ENCODE measurements at places on chromosomes 3 and 15.
A peak's percentile ranks its signal among the peaks of the same experiment; 100 is the strongest.

GRCh38 chr3:6421666-6422445 lies 439.1 kb upstream of the GRM7 start:
- H3K4me1 ChIP-seq, result no peaks in the 10 kb centered on the region
- no peak for DNase-seq
- H3K27me3 ChIP-seq, result no peaks in the 10 kb centered on the region
- peaks cover 5% of the 10 kb centered on the region for H3K36me3 ChIP-seq

GRCh38 chr3:50453907-50454306 lies 49.5 kb downstream of the CACNA2D2 start:
- no peak for DNase-seq
- peaks cover 4% of the 10 kb centered on the region for H3K27me3 ChIP-seq
- H3K36me3 ChIP-seq, result no peaks in the 10 kb centered on the region
- peaks cover 2% of the 10 kb centered on the region for H3K4me1 ChIP-seq

DNA sequence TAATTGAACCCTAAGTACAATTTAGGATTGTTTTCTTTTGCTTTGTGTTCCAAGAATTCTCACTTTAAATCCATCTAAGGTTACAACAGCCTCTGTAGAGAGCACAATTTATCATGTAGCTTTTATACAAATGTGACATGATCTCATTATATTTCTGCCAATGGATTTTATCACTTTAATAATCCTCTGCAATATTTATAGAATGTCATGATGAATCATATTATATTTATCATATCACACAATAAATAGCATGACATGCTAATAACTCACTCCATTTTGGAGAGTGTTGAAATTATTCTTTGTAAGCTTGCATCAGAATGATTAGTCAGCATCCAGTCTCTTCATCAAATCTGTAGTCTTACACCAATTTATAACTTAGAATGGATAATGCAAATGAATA lies 280.6 kb upstream of the ZNF717 start:
- no peaks in the 10 kb centered on the region for H3K27me3 ChIP-seq
- H3K27ac ChIP-seq, result no peak overlapping the region
- no peak overlapping the region for H3K4me3 ChIP-seq
- H3K4me1 ChIP-seq, result no peaks in the 10 kb centered on the region
- peaks cover 5% of the 10 kb centered on the region for H3K36me3 ChIP-seq

- no peaks in the 10 kb centered on the region for H3K27me3 ChIP-seq
- no peaks in the 10 kb centered on the region for H3K4me1 ChIP-seq
- no peak for DNase-seq
- H3K36me3 ChIP-seq, result peaks cover 20% of the 10 kb centered on the region
- H3K27ac ChIP-seq, result no peak overlapping the region
- no peak overlapping the region for H3K4me3 ChIP-seq
These were observed 22.3 kb downstream of the PLXNB1 start for GRCh38 chr3:48407542-48408099.

GRCh38 chr15:40836020-40836419 lies 7.5 kb upstream of the PPP1R14D start:
- H3K27ac ChIP-seq, result no peak overlapping the region
- no peaks in the 10 kb centered on the region for H3K4me1 ChIP-seq
- H3K36me3 ChIP-seq, result peaks cover 8% of the 10 kb centered on the region

GRCh38 chr15:66184492-66184891 lies 69.1 kb downstream of the MEGF11 start:
- H3K36me3 ChIP-seq, result no peaks in the 10 kb centered on the region
- peaks cover 4% of the 10 kb centered on the region for H3K4me1 ChIP-seq
- no peak overlapping the region for H3K27ac ChIP-seq
- DNase-seq, result no peak
- H3K4me3 ChIP-seq, result no peak overlapping the region
- peaks cover 75% of the 10 kb centered on the region for H3K27me3 ChIP-seq

GRCh38 chr15:92304223-92304975 lies 89.3 kb upstream of the ST8SIA2 start:
- H3K4me1 ChIP-seq, result peaks cover 5% of the 10 kb centered on the region
- no peaks in the 10 kb centered on the region for H3K36me3 ChIP-seq
- H3K27ac ChIP-seq, result no peak overlapping the region
- peaks cover 32% of the 10 kb centered on the region for H3K27me3 ChIP-seq
- DNase-seq, result no peak

DNA sequence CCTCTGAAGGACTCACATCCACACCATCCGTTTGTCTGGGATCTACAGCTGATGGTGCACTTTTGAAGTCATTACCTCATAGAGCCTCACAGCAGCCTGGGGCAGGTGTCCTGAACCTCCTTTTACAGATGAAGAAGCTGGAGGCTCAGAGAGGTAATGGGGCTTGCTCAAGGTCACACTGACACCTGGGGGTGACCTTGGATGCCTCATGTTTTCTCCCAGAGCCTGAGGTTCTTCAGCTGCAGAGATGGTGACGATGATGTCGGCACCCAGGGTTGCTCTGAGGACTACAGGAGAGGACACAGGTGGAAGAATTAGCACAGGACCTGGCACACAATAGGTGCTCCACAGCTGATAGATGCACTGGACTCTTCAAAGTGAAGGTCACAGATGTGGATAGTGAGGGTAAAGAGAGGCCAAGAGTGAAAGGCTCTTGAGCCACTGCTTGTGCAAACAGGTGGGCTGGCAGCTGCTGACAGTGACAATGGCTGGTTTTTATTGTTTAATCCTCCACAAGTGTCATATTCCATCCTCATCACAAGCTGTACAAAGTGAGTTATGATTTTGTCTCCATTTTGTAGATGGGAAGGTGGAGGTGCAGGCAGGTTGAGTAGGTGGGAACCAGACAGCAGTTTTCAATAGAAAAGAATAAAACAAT lies 17.4 kb upstream of the ATP2B2 start:
- peaks cover 81% of the 10 kb centered on the region for H3K27me3 ChIP-seq
- no peak overlapping the region for H3K4me3 ChIP-seq
- H3K27ac ChIP-seq, result no peak overlapping the region
- H3K36me3 ChIP-seq, result no peaks in the 10 kb centered on the region
- no peaks in the 10 kb centered on the region for H3K4me1 ChIP-seq

DNA sequence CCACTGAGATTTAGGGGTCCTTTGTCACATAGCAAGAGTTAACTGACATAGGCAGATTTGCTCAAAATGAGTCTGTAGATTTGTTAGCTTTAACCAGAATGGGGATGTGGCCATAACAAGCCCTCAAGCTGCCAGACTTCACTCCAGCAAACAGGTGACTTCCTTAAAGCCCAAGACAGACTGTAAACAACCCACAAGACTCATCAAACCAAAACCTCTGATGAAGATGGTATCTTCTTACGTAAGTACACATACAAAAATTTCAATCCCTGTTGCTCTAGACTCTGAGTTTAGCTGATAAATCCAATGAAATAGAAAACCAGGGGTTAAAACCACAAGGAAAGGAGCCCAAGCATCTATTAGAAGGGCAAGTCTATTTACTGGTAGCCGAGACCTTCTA lies 18.2 kb upstream of the ZBTB20 start:
- no peak overlapping the region for H3K27ac ChIP-seq
- H3K4me1 ChIP-seq, result peaks cover 3% of the 10 kb centered on the region
- no peaks in the 10 kb centered on the region for H3K27me3 ChIP-seq

GRCh38 chr3:32454731-32455608 lies 47.7 kb downstream of the CMTM6 start:
- H3K4me1 ChIP-seq, result peaks cover 29% of the 10 kb centered on the region
- H3K4me3 ChIP-seq, result no peak overlapping the region
- no peak for DNase-seq
- no peaks in the 10 kb centered on the region for H3K27me3 ChIP-seq
- H3K27ac ChIP-seq, result no peak overlapping the region

GRCh38 chr3:122989856-122990575 lies 37.5 kb downstream of the SEMA5B start:
- peaks cover 9% of the 10 kb centered on the region for H3K4me1 ChIP-seq
- DNase-seq, result no peak
- H3K27ac ChIP-seq, result no peak overlapping the region
- H3K27me3 ChIP-seq, result peaks cover 90% of the 10 kb centered on the region

- no peaks in the 10 kb centered on the region for H3K36me3 ChIP-seq
- H3K27ac ChIP-seq, result no peak overlapping the region
- no peaks in the 10 kb centered on the region for H3K27me3 ChIP-seq
- no peak overlapping the region for H3K4me3 ChIP-seq
- peaks cover 28% of the 10 kb centered on the region for H3K4me1 ChIP-seq
These were observed 80.1 kb downstream of the SRGAP3 start for GRCh38 chr3:9169326-9169725.

- DNase-seq, result no peak
- H3K4me3 ChIP-seq, result no peak overlapping the region
- H3K4me1 ChIP-seq, result peaks cover 7% of the 10 kb centered on the region
- H3K36me3 ChIP-seq, result no peaks in the 10 kb centered on the region
- H3K27ac ChIP-seq, result no peak overlapping the region
- no peaks in the 10 kb centered on the region for H3K27me3 ChIP-seq
These were observed 53.9 kb upstream of the FRMD4B start for GRCh38 chr3:69439643-69440270.

DNA sequence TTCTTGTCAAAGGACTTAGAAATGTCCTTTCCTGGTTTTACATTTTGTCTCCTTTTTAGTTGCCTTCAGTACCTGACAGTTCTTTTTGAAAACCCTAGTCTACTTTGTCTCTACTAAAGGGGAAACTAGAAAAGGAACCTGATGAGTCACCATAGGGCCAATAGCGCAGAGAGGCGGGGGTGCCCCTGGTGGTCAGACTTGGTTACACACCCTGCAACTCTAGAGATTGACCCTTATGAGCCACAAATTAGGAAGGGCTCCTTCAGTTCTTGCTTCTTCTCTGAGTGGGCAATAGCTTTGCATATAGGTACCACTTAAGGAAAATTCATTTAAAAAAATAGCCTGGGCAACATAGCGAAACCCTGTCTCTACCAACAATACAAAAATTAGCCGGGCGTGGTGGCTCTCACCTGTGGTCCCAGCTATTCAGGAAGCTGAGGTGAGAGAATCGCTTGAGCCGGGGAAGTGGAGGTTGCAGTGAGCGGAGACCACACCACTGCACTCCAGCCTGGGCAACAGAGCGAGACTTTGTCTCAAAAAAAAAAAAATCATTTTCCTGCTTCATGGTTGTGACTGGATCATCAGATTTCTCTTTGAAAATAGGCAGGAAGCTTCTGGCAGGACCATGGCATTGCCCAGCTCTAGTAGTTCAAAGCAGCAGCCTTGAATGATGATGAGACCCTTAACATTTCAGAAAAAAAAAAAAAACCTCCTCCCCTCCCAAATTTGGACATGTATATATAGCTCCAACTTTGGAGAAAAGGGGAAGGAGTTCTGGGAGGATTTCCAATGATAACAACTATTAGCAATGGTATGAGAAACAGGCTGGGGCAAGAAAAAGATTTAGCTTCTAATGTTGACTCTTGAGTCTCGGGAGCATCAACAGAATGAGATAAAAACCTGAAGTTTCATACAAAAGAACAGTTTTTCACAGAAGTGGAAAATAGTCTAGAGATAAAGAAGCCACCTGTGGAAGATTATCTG lies 45.2 kb upstream of the RASA2 start:
- no peaks in the 10 kb centered on the region for H3K27me3 ChIP-seq
- peaks cover 45% of the 10 kb centered on the region for H3K36me3 ChIP-seq
- peak overlapping the region; percentile 78 for H3K27ac ChIP-seq
- peak; percentile 55 for DNase-seq
- peaks cover 28% of the 10 kb centered on the region for H3K4me1 ChIP-seq

DNA sequence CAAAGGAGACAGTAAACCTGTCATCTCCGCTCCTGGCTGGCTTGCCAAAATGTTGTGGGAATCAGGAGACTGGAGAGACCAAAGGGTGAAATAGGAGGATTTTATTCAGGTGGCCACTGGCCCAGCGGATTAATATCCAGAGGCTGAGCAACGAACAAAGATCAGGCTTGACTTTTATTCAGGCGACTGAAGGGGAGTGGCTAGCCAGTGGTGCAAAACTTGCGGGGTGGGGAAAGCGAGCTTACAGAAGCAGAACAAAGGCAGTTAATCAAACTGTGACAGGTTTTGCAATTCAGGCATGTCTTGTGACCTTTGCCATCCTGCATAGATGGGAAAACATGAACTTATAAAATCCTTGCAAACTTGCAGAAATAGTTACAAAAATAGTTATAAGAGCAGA lies 19.8 kb upstream of the ACAD9 start:
- DNase-seq, result no peak
- peaks cover 5% of the 10 kb centered on the region for H3K4me1 ChIP-seq
- no peak overlapping the region for H3K4me3 ChIP-seq
- H3K27me3 ChIP-seq, result no peaks in the 10 kb centered on the region
- peaks cover 31% of the 10 kb centered on the region for H3K36me3 ChIP-seq

GRCh38 chr3:6921066-6921465 lies 60.2 kb downstream of the GRM7 start:
- H3K27ac ChIP-seq, result no peak overlapping the region
- no peaks in the 10 kb centered on the region for H3K4me1 ChIP-seq
- no peaks in the 10 kb centered on the region for H3K36me3 ChIP-seq
- peaks cover 10% of the 10 kb centered on the region for H3K27me3 ChIP-seq
- H3K4me3 ChIP-seq, result no peak overlapping the region

- H3K27me3 ChIP-seq, result no peaks in the 10 kb centered on the region
- H3K4me3 ChIP-seq, result no peak overlapping the region
- DNase-seq, result no peak
These were observed 2.9 kb upstream of the FYTTD1 start for GRCh38 chr3:197746801-197747237.

- no peak overlapping the region for H3K4me3 ChIP-seq
- H3K27me3 ChIP-seq, result no peaks in the 10 kb centered on the region
- H3K27ac ChIP-seq, result no peak overlapping the region
These were observed 34.3 kb downstream of the ZXDC start for GRCh38 chr3:126441256-126441880.

GRCh38 chr3:111751961-111752360 lies 107.1 kb upstream of the PHLDB2 start:
- no peaks in the 10 kb centered on the region for H3K27me3 ChIP-seq
- no peak overlapping the region for H3K4me3 ChIP-seq
- H3K36me3 ChIP-seq, result peaks cover 1% of the 10 kb centered on the region
- DNase-seq, result no peak
- peaks cover 14% of the 10 kb centered on the region for H3K4me1 ChIP-seq
- H3K27ac ChIP-seq, result peak overlapping the region; percentile 8

- no peak for DNase-seq
- H3K27ac ChIP-seq, result no peak overlapping the region
- H3K4me1 ChIP-seq, result no peaks in the 10 kb centered on the region
- H3K36me3 ChIP-seq, result peaks cover 2% of the 10 kb centered on the region
- no peaks in the 10 kb centered on the region for H3K27me3 ChIP-seq
- H3K4me3 ChIP-seq, result no peak overlapping the region
These were observed 61.7 kb upstream of the FGF7 start for GRCh38 chr15:49361370-49361769.

DNA sequence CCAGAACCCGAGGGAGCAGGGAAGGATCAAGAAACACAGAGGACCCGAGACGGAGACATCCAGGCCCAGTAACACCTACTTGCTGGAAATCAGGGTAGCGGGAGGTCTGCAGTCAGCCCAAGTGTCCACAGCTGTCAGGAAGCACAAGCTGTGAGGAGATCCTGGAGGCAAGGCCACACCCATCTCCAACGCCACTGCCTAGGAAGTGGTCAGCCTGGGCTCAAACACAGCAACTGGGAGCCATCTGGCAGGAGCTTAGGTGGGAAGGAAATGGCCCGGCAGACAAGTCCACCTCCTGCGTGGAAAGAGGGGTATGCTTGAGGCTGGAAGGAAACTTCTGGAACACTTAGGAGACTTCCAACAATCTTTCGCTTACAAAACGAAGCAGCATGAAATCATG lies 407.1 kb downstream of the VPS13C start:
- no peak for DNase-seq
- no peak overlapping the region for H3K4me3 ChIP-seq
- peaks cover 21% of the 10 kb centered on the region for H3K27me3 ChIP-seq
- H3K36me3 ChIP-seq, result no peaks in the 10 kb centered on the region
- no peaks in the 10 kb centered on the region for H3K4me1 ChIP-seq
- H3K27ac ChIP-seq, result no peak overlapping the region

GRCh38 chr3:29247088-29247745 lies 33.7 kb upstream of the RBMS3 start:
- H3K27me3 ChIP-seq, result no peaks in the 10 kb centered on the region
- no peak overlapping the region for H3K27ac ChIP-seq
- H3K36me3 ChIP-seq, result no peaks in the 10 kb centered on the region
- no peaks in the 10 kb centered on the region for H3K4me1 ChIP-seq

- H3K27ac ChIP-seq, result no peak overlapping the region
- no peak overlapping the region for H3K4me3 ChIP-seq
- peaks cover 16% of the 10 kb centered on the region for H3K27me3 ChIP-seq
These were observed 21.6 kb upstream of the PLXNA1 start for GRCh38 chr3:126961191-126961790.

Data from mesothelial cell of epicardium (in vitro differentiated cells).